ENCODE measurements at places on chromosomes 1 and 21.
A peak's percentile ranks its signal among the peaks of the same experiment; 100 is the strongest.

GRCh38 chr21:39363607-39364555, 15.0 kb upstream of the HMGN1 start:
- no peak for DNase-seq

- no peak for DNase-seq
Observed at GRCh38 chr1:151325646-151326429, 1.4 kb downstream of the PI4KB start.

DNA sequence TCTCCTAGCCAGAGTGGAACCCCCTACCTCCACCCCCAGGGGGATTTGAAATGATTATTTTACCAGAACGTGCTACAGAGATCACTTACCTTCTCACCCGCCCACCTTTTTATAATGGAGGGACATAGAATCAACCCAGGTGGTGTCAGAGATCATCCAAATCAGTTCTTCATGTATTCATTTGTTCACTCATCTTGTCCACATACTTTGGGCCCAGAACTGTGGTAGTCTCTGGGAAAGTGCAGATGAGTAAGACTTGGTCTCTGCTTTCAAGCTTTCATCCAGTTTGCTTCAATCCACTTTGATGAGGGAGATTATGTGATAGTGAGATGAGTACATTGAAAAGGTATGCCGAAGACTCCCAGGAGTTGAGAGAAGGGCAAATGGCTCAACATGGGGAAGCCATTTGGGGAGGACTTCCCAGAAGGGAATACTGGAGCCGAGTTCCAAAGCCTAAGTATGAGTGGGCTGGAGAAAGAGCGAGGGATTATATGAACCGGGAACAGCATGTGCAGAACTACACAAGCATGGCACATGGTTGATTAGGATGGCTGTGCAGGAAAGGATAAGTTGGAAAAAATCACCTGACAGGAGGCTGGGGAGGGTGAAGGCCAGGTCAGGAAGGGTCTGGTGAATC, 1.9 kb downstream of the FGGY start:
- DNase-seq, result no peak

DNA sequence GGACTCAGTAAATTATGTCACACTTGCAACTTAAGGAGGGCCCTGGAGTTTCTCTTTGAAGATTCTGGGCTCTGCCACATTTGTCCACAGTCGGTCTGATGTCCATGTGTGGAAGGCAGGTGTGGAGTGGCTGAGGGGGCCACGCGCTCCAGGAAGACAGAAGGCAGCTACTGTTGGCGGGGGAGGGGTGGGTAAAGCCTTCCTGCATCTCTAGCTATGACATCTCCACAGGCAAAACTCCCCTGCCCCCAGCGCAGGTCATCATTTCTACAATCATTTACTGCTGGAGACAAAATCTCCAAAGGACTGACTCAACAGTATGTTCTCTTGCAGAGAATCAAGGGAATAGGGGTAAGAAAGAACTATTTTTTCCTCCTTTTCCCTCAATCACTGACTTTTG, 11.4 kb upstream of the TSPEAR start:
- DNase-seq, result no peak

DNA sequence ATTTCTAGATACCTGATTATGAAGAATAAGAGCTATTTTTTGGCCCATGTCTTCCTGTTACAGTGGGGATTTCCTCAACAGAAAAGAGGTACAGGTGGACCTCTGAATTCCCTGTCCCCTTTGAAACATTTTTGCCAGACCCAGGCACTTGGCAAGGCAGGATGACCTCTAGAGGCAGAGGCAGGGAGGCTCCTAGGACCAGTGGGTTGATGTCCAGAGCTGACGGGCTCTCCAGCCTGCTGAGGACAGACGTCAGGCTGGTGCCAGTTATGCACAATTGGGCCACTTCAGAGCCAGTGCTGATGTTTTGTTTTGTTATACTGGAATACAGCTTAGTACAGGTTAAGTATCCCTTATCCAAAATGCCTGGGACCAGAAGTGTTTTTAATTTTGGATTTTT, 18.5 kb upstream of the A3GALT2 start:
- no peak for DNase-seq

DNA sequence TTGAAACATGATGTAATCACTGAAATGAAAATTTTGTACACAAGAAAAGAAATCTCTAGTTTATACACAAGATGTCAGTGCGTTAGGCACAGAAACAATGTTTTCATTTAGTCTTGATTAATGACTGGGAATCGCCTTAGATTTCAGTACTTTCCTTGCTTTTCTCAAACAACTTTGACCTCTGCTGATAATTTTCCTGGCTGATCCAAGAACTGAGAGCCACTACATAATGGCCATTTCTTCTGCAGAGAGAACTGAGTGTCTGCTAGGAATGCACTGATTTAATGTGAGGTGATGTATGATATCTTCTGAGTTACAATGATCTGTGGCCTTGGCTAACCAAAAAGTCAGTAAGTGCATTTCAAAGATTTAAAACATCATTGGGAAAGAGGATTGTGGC, 308.1 kb downstream of the CTH start:
- DNase-seq, result no peak

- no peak for DNase-seq
Observed at GRCh38 chr1:168297019-168297730, 16.5 kb downstream of the TBX19 start.

DNA sequence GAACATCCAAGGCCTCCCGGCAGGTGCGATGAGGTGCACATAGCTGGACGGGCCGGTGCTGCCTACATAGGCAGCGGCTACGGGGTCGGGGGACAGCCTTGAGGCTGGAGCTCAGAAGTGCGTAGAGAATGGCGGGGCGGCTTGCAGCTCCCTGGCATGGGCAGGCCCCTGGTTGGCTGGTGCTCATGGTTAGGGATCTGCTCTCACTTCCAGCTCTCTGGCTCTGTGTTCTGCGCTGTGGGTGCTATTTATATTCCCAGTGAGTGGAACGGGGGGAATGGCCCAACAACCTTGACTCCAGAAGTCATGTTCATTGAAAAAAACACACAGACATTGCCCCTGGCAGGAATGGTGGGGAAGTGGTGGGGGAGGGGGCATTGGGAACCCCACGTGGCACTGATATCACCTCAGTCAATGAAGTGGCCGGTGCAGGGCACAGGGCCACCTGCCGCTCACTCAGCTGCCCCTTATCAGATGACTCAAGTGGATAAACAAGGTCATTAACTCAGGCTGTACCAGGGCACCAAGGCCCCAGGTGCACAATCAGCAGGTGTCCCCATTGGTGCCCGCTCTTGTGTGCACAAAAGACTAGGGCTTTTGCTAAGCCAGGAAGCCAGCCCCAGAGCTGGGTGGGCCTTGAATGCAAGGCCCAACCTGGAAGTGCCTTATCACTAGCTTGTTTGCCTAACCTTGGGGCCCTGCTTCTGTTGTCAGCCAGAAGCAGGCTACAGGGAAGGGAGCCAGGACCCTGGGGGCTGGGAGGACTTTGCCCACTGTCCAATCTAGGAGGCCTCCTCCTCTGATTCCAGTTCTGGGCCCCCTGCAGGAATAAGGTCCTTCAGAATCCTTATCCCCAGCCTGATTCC, at the start of gene NR0B2:
TSS of gene NR0B2 (minus strand) at position 222 of the 866 bp plus-strand sequence. CDS start at position 187, 35 bp downstream.
- DNase-seq, result peak; percentile 13

Data from SW480 (cell line).